ENCODE measurements at places on chromosomes 3 and 15.

DNA sequence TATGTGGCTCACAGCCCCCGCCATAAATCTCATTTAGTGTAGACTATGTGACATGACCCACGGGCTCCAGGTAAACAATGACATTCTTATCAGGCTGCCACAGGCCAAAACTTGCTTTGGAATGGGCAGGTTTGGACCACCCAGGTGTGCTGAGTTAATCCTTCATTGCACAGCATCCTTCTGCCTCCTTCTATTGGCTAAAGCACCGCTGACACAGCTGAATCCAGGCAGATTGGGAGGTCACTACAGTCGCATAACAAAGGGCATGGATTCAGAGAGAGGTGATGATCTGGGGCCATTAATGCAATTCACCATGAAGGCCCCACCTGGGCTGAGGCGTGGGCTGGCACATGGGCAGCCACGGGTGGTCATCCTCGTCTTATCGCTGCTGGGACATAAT, 47.8 kb upstream of the GALNT15 start:
- DNase-seq, result no peak

GRCh38 chr3:45799586-45799985, 3.2 kb upstream of the SLC6A20 start:
- no peak for DNase-seq

- DNase-seq, result no peak
Observed at GRCh38 chr15:51328926-51329325, 9.5 kb downstream of the CYP19A1 start.

- no peak for DNase-seq
Observed at GRCh38 chr15:78055919-78056713, 21.4 kb downstream of the TBC1D2B start.

GRCh38 chr15:68493629-68494028, 61.7 kb upstream of the ITGA11 start:
- DNase-seq, result no peak

- DNase-seq, result no peak
Observed at GRCh38 chr15:67761343-67761742, 64.0 kb upstream of the SKOR1 start.

GRCh38 chr3:64454768-64455167, 229.5 kb upstream of the PRICKLE2 start:
- DNase-seq, result no peak

GRCh38 chr3:37168896-37169295, 5.5 kb downstream of the LRRFIP2 start:
- no peak for DNase-seq

DNA sequence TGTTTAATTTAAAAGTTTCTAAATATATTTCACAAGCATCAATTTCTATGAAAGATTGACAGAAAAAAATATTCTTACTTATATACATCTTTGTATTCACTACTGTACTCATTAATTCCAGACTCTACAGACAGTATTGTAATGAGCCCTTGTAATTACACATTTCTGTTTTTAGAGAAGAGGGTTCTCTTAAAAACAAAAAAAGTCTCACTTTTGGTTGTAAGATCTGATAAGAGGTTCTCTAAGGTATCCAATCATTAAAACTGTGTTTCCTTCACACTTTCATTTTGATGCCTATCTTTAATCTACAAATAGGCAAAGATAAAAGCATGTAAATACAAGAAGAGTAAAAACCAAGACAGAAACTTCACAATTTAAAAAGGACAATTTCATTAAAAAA, 75.6 kb downstream of the FBXL22 start:
- no peak for DNase-seq

DNA sequence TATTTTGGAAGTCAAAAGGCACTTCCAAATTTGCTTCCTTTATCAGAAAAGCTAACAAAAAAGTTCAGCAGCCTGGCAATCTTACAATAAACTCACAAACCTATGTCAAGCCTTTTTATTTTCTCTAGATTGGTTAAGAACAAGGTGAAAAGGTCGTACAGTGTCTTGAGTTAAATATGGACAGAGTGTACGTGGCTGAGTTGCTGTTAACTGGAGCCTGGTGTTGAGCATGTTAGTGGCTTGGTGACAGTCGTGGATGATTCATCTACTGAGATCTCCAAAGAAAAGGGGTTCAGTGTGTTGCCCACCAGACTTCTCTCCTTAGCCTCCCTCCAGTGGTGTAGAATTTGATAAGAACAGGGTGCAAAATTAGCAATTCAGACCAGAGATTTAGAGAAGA, 89.7 kb downstream of the SSR3 start:
- DNase-seq, result no peak

GRCh38 chr3:95237783-95238182, 1174.9 kb downstream of the NSUN3 start:
- DNase-seq, result no peak

- DNase-seq, result no peak
Observed at GRCh38 chr15:37678124-37678523, 256.3 kb upstream of the TMCO5A start.

- no peak for DNase-seq
Observed at GRCh38 chr3:124686028-124686670, 44.1 kb upstream of the UMPS start.

- DNase-seq, result no peak
Observed at GRCh38 chr3:146709969-146710368, 104.8 kb upstream of the PLSCR5 start.

DNA sequence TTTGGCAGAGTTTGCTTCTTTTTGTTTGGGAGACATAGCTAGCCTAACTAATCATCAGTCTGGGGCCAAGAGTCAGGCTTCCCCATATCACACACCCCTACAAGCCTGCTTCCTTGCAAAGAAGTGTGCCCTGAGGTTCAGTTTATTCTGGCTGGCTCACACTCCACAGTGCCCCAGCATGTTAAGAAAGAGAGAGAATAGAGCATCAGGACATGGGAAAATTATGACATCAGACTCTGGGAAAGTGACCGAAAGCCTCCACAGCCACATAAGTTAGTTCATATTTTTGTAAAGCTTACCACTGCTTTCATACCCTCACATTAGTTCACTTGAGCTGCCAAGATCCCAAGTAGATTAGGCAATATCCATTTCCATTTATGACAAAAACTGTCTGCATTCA, 63.0 kb upstream of the CFAP161 start:
- DNase-seq, result no peak

DNA sequence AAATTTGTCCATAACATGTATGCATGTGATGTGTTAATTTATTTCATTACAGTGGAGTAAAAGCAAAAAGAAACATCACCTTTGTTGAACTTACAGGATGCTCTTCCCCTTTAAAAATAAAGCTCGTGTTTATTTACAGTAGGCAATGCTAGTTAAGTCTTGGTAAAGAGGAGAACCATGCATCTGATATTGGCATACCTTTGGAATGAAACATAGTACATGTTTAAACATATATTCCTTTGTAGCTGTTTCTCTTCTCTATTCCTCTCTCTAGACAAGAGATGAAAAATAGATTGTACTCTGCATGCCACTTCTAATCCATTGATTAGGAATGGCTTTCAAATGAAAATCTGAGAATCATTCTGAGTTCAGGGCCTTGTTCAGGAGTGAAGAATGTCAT, 374.9 kb upstream of the CNTN4 start:
- DNase-seq, result no peak

DNA sequence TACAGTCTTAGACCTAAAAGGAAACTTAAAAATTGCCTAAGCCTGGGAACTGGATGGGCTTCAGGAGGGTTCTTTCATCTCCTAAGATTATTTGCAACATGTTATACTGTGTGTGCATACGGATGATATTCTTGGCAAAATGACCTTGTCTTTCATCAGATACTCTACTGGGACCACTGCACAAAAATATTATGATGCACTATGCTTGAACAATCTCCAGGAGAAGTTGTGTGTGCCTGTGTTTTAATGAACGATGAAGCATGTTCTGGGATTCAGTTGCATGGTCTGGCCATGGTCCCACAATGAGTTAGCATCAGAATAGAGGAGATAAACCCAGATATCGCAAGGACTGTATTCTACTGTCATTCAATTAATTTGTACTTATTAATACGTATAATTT, 68.7 kb downstream of the GAP43 start:
- no peak for DNase-seq

- DNase-seq, result no peak
Observed at GRCh38 chr3:14514323-14514720, 25.8 kb downstream of the GRIP2 start.

- DNase-seq, result no peak
Observed at GRCh38 chr3:135137296-135137695, 342.2 kb downstream of the EPHB1 start.

GRCh38 chr3:16524196-16524595, 10.7 kb upstream of the RFTN1 start:
- no peak for DNase-seq

DNA sequence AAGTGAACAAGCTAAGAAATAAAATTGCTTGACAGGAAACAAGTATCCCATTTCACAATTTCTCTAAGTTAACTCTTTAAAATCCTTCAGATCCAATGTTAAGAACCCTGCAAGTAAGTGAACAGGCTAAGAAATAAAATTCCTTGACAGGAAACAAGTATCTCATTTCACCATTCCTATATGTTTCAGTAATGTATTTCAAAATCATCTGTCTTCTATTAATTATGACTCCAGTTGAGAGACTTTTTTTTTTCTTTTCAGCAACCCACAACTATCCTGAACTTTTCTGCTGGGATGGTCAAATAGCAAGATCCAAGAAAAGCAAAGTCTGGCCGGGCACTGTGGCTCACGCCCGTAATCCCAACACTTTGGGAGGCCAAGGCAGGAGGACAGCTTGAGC, 2.4 kb upstream of the SLC12A6 start:
- no peak for DNase-seq

DNA sequence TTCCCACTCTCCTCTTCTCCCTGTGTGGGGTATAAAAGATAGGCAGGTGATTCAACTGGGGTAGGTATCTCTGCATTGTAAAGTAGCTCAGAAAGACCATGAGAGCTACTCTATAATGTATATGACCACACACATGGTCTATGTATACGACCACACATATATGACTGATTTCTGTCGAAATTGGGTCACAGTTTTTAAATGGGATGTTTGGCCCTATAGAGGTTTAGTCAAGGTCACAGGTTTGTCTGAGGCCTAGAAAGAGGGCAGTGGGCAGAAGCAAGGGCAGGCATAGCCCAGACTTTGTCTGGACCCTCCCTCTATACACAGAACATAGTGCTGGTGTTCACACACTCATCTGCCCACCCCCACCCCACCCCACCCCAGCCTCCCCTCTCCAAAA, 4.4 kb downstream of the LAMP3 start:
- DNase-seq, result no peak

DNA sequence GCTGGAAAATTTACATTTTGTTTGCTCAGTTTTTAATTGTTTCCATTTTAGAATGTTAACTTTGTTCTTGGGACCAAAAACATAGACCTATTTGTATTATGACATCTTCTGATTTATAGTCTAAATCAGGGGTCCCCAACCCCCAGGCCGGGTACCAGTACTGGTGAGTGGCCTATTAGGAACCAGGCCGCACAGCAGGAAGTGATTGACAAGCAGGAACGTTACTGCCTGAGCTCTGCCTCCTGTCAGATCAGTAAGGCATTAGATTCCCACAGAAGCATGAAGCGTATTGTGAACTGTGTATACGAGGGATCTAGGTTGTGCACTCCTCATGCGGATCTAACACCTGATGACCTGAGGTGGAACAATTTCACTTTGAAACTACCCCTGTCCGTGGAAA, 51.9 kb downstream of the GHSR start:
- DNase-seq, result no peak

DNA sequence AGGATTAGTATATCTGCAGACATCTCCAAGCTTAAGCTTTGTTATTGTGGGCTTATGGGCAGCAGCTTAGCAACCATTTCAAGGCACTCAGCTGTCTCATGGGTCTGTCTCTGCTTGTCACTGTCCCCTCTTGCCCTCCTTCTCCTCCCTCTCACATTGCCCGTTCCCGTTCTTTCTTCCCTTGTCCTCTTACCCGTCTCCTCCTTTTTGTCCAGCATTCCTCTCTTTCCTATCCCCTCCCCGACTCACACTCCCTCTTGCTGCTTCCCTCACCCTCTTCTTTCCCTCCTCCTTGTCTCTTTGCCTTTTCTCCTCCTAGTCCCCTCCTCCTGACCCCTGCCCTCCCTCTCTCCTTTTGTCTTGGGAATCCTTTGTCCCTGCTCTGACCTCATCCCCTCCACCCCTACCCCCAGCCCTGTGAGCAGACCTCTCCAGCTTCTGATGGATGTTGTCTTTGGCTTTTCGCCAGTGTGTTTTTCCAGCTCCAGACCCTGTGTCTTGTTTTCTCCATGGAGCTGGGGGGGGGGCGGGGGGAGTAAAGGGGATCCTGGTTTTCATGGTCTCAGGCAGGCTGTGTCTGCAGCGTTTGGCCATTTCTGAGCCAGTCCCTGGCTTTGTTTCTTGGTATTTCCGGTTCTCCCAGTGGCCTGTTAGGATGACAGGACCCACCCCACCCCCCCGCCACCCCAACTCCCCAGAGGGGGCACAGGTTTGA, 47.9 kb upstream of the TRAK1 start:
- DNase-seq, result no peak

DNA sequence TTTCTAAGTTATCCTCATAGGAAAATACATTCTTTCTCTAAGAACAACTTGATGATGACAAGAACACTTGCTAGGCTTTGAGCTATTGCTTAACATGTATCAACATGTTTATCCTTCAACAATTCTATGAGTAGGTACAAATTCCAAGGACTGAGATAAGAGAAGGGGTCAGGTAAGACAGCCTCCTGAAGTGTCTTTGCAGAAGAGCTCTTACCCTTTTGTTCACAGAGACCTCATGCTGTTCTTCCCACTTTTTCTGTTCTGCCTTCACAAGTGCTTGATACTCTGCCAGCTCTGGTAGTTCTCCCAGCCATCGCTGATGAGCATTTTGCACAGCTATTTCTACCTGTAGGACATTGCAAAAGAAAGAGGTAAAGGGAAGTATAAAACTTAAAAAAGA, 50.9 kb downstream of the CEP152 start:
- DNase-seq, result no peak

DNA sequence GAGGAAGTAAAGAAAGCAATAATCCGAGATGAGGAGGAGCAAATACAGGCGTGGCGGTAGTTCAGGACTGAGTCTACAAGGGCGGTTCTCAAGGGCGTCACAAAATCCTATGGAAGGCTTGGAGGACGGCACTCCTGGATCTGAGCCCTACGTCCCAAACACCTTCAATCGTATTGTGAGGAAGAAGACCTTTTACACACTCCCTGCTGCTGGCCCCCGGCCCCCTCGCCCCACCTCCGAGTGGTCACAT, 747 bp downstream of the PLD1 start:
- DNase-seq, result no peak

- no peak for DNase-seq
Observed at GRCh38 chr3:59436164-59436958, 386.5 kb upstream of the CFAP20DC start.

Measured in stimulated activated CD8-positive, alpha-beta memory T cell treated with anti-CD3 and anti-CD28 coated beads, Interleukin-15, amount 100 ng/mL, for 24 hours (primary cell).